ENCODE measurements at places on chromosomes 11 and 22.

DNA sequence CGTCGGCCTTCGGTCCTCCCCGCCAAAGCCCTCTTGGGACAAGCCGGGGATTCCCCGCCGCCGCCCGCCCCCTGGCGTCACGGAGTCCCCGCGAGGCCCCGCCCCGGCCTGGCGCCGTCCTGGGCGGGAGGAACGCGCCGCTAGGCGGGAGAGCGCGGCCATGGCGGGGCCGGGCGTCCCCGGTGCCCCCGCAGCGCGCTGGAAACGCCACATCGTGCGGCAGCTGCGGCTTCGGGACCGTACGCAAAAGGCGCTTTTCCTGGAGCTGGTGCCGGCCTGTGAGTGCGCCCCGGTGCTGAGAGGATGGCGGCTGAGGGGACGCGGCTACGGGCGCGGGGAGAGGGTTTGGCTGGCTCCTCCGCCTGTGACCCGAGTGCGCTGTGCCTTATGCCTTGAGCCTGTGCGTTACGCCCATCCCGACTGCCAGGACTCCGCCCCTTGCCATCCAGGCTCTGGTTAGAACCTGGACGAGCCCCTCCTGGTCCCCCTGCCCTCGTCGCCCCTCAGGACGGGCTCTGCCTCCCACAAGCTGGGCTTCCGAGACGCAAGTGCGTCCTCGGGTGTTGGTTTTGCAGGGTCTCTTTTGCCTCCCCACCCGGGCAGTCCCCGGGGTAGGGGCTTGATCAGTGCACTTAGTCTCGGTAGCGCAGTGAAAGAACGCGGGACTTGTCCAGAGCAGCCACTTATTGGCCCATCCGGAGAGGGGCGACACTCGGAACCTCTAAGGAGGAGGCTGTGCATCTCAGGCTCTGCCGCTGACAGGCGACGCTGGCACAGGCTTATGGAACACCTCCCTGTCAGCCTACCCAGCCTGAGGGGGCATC is at the start of gene ATG16L2:
Gene ATG16L2, plus strand, starts transcription at position 126 of the 824 bp plus-strand sequence. Its CDS starts 35 bp downstream, at position 161.
- peak; percentile 73 for DNase-seq

- DNase-seq: peak; percentile 79
Observed at GRCh38 chr22:42661985-42662831, 13.0 kb upstream of the CYB5R3 start.

DNA sequence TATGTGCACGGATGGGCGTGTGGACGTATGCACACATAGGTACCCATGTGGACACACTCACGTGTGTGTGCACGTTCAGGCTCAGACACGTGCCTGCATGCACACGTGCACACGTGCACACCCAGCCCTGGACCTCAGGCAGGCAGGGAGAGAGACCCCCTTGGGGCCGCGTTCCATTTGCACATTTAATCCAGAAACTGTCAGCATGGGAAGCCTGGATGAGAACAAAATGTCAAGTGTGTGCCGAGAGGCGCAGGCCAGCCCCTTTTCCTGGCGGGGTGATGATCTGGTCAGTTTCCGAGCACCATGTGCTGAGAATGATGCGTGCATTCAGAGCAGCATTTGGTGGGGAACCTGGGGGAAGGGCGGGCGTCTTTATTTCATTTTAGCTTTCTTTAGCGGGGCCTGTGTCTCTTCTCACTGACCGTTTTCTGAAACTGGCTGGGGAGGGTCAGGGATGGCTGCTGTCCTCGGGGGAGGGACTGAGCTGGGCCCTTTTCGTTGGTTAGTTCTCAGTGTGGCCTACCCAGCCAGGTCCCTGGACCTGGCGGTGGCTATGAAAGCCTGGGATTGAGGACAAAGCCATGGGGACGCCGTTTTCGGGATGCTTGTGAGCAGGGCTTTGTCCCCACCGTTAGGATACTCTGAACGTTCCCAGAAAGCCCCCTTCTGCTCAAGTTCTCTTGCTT is 96.3 kb downstream of the KCNQ1 start:
- no peak for DNase-seq

GRCh38 chr11:19087658-19088057 is 27.1 kb upstream of the MRGPRX2 start:
- DNase-seq: no peak

GRCh38 chr11:123797114-123797513 is 9.0 kb downstream of the OR6M1 start:
- no peak for DNase-seq

DNA sequence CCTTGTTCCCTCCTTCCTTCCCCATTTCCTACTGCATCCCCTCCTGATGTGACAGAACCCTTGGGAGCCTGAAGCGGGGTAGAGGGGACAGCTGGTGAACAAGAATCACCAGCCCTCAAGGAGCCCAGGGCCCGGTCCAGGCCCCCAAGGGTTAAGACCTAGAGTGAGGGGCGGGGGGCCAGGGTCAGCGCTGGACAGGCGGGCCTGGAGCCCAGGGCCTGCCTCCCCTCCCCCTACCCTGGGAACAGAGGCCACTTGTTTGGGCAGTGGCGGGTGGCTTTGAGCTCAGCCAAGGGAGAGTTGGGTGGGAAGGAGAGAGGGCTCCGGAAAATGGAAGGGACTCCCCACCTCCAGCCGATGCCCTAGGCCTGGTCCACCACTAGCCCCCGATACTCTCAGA is 2.1 kb downstream of the ARAP1 start:
- no peak for DNase-seq

GRCh38 chr11:45603946-45604682 is 61.3 kb downstream of the CHST1 start:
- no peak for DNase-seq

DNA sequence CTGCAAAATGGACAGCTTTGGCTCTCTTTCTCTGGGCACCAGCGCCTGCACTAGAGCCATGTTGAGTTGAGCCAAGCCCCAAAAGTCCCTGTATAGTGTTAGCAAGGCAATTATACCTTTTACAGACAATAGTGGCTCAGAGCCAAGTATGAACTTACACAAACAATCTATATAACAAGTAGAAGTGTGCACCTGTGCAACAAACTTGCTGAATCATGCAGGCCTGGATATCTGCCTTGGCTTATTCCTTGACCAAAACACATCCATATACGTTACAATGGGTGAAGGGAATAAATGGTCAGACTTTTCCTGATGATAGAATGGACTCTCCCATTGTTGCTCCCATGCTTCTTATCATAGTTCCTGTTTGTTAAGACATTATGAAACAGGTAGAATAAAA is 3.8 kb upstream of the OR52I2 start:
- no peak for DNase-seq

- no peak for DNase-seq
Observed at GRCh38 chr11:33885338-33886005, 6.4 kb downstream of the LMO2 start.

GRCh38 chr11:45045683-45046471 is 95.2 kb upstream of the TP53I11 start:
- peak; percentile 15 for DNase-seq

- no peak for DNase-seq
Observed at GRCh38 chr11:126476266-126476924, 120.9 kb downstream of the ST3GAL4 start.

- peak; percentile 95 for DNase-seq
Observed at GRCh38 chr11:36509694-36510593, at the start of gene TRAF6. Gene TRAF6 (minus strand): TSS chr11:36510272. CDS start chr11:36501515, 8,757 bp downstream.

DNA sequence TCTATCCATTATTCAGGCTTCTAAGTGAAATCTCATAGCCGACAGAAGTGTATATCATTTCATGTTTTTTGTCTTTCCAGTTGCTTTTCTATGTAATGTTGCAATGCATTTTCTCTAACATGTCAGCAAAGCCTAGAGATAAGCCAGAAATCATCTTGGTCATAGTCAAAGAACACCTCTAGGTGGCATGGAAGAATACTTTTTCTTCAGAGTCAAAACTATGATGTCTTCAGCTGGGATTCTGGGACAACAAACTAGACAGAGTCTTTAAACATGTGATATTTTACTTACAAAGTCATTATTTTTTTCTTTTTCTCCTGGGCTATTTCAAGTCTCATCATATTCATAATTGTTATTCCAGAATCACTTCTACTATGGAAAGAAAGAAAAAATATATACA is 4.4 kb downstream of the GAS2 start:
- peak; percentile 4 for DNase-seq

- no peak for DNase-seq
Observed at GRCh38 chr22:36463783-36464184, 17.7 kb downstream of the TXN2 start.

DNA sequence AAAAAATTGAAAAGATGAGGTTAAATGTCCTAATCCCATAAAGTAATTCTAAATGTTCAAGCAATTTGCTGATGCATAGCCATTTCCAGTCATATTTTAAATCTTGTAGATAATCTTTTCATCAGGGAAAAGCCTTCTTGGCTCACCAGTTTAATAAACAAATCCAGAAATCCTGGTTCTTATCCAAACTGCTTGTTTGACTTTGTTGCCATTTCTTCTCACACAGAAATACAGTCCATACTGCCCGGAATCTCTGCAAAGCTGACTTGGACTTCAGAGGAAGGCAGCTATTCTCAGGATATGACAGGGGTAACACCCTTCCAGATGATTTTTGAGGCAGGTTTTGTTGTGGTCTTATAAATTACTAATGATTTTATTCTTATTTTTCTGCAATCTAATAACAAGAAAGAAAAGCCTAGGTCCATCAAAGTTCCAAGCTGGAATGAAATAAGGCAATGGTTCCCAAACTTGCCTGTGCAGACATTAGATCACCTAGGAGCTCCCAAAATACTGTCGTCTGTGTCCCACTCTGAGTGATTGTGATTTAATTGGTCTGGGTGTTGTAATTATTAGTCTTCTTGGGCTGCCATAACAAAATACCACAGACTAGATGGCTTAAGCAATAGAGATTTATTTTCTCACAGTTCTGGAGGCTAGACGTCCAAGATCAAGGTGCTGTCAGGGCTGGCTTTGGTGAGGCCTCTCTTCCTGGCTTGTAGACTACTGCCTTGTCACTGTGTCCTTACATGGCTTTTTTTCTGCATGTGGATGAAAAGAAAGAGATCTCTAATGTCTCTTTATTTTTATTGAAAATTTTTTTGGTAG is 55.1 kb upstream of the RCE1 start:
- DNase-seq: no peak

- DNase-seq: no peak
Observed at GRCh38 chr11:74636630-74637184, 44.3 kb downstream of the POLD3 start.

GRCh38 chr11:119087747-119088241 is 3.1 kb downstream of the HMBS start:
- DNase-seq: no peak

DNA sequence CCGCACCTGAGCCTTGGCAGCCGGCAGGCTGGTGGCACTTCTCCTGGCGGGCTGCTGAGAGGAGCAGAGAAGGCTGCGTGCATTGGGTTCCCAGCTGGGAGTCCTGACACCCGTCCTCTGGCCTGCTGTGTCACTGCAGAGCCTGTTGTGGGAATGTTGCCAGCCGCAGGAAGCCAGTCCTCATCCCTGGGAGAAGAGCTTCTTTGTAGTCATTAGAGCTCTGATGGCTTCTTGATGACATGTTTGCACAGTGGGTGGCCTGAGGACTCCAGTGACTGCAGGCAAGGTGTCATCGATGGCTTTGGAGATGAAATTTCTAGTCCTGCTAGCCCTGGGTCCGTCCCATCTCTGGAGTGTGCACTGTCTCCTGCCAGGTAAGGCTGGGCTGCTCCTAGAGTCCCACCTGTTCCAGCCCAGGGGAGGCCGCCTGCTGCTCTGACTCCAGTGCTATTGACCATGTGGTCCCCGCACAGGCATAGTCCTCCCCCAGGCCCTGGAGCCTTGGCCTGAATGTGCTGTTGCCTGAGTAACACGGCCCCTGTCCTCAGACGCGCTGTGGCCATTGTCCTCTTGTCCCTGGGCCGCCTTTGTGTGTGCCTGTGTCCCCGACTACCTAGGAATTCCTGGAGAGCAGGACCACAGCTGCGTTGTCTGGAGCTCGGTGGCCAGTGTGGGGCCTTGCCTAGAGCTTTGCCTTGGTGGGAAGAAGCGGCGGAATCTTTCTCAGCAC is 129.2 kb downstream of the CACNA1I start:
- no peak for DNase-seq

GRCh38 chr11:5938603-5938965 is 3.5 kb upstream of the OR56A3 start:
- no peak for DNase-seq

DNA sequence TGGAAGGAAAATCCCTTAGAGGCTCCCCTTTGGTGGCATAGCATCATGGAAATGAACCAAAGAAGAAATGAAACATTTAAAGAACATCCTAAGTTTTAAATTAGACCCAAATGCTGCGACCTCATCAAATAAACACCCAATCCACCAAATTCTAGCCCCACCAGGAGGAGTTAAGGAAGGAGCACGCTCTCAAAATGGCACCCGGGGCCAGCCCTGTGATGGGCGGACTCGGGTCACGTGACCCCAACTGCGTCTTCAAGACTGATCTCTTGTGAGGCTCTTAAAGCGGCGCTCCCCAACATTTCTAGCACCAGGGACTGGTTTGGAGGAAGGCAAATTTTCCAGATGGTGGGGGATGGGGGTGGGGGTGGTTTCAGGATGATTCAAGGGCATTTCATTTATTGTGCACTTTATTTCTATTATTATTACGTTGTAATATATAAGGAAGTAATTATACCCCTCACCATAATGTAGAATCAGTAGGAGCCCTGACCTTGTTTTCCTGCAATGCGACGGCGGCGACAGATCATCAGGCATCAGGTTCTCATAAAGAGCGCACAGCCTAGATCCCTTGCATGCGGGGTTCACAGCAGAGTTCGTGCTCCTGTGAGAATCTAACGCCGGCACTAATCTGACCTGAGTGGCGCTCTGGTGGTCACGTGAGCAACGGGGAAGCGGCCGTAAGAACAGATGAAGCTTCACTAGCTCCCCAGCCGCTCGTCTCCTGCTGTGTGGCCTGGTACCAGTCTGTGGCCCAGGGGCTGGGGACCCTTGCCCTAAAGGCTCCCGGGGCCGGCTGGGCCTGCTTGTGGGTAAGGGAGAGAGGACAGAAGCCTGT is 90.6 kb upstream of the SLC22A12 start:
- peak; percentile 51 for DNase-seq

GRCh38 chr11:68778205-68778604 is 26.9 kb upstream of the TESMIN start:
- DNase-seq: no peak

DNA sequence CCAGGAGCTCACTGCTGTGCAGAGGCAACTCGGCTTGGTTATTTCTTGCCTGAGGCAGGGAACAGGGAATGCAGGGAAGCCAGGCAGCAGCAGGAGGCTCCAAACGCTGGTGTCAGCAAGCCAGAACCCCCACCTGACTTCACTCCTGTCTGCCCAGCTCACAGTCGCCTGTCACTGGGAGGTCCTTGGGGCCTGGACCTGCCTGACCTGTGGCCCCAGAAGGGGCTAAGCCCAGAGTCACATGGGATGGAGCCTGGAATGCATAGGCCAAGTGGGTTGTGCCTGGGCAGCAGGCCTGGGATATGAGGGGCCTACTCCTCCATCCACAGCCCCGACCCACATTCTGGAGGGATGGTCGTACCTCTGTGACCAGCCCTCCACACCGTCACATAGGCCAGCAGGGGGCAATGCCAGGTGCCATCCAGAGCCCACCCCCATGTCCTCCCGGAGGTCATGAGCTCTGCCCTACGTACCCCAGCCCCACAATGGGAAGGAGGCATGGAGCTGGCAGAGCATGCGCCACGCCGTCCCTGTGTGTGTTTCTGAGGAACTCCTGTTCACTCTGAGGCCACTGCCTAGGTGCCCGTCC is 5.2 kb downstream of the RASSF7 start:
- DNase-seq: no peak

Measured in SJSA1 (cell line).